Astrocyte of the spinal cord (primary cell): ENCODE measurements at places on chromosomes 16 and 17.

- no peak for DNase-seq
Measured at GRCh38 chr17:40122136-40122998, 596 bp downstream of the MSL1 start.

DNA sequence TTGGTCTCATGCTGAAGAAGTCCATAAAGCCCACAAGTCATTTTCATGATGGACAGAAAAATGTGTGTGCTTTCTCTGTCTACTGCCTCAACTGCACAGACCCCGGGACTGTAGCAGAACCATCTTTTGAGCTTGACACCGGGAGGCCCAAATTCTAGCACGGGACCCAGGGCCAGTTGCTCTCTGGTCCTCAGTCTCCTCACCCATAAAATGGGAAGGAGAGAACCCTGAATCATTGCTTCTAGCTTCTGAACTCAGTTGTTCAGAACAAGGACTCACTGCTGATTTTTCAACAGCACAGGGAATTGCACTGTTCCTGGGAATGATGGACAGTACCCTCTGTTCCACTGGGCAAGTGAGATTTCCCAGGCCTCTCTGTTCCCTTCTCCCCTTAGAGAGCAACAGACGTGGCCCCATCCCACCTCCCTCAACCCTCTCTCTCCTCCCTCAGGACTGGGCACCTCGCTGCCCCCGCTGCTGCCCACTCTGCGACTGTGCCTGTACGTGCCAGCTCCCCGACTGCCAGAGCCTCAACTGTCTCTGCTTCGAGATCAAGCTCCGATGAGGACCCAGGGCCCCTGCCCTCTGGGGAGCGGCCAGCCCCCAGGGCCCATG lies 2.2 kb upstream of the ALDOA start:
- DNase-seq, result no peak

DNA sequence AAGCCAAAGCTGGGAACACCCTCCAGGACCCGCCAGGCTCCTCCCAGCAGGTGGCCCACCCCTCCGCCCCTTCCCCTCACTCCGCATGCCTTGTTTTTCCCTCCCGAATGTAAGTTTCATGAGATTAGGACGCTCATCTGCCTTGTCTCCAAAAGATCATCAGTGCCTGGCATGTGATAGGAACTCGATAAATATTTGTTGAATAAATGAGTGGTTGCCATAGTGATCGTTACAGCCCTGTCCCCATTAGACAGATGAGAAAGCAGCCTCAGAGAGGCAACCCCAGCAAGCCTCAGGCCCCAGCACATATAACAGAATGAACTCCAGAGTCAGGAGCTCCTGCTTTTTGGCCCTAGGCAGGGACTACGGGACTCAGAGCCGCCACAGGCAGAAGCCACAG lies 5.0 kb downstream of the CAMKK1 start:
- peak; percentile 29 for DNase-seq

GRCh38 chr17:78824240-78824639 lies 16.4 kb downstream of the USP36 start:
- no peak for DNase-seq

- no peak for DNase-seq
Measured at GRCh38 chr17:62172492-62173291, 107.6 kb upstream of the MED13 start.
